ENCODE measurements at places on chromosomes 6 and 20.

DNA sequence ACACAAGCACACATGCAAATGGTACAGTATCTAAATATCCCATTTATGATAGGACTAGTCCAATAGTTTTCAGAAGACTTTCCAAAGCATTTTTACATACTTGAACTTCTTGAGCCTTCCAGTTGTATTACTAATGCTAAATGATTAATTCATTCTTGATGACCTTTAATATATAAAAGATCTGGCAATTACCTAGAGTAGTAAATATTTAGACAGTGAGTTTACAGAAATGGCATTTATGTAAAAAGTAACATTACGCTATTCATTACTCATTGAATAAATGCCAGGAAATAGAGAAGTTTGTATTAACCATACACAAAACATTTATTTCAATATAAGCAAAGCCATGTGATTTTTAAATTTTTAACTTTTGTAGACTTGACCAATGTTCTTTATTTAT lies 158.8 kb downstream of the DST start:
- no peak for DNase-seq

DNA sequence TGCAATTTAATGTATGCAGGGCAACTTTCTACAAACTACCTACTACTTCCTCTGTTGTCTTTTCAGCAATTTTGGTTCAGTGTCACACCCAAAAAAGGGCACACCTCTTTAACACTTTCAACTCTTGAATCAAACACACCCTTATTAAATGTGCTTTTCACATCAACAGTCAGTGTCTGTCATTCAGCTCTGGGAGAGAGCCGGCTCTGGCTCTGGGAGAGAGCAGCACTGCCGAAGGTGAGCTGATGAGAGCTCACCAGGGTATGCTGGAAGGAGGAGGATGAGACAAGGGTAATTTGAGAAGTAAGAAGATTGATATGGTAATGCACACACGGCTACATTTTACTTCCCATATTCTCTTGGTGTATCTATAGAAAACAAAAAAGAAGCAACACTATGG lies 134.3 kb downstream of the RTN4IP1 start:
- no peak for DNase-seq

DNA sequence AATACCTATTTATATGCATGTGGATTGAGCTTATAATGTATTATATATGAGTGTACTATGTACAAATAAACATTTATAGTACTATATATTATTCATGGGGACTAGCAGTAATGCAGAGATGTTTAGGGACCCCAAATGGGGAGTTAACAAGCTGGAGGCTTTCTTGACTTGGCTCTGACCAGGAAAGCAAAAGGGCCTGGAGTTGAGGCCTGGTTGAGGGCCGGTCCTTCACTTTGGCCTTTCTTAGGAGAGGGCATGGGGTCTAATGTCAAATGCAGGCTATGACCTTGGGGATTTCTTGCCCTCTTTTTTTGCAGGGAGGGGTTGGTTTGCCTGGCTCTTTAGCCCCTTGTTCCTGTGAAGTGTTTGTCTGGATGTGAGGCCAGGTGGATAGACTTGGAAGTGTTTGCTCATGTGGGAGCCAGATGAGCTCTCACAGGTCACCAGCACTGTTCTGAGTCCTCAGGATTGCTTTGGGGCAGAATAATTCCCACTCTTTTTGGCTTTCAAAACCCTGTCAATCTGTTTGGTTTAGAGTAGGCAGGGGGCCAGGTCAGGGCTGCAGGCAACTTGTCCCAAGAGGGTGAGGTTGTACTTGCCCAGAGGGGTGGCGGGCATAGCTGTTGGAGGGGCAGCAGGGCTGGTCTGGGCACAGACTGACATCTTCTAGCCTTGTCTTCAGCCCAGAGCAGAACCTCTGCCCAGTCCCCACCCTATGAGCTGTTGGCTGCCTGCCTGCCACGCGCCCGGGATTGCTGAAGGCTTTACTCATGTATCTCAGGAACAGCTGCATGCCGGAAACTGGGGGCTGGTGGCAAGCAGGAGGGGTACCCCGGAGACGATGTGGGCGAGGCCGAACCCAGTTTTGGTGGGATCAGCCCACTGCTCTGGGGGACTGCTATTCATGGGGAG lies 14.6 kb downstream of the TJAP1 start:
- no peak for DNase-seq

- no peak for DNase-seq
Observed at GRCh38 chr6:16737925-16738324, 23.3 kb downstream of the ATXN1 start.

DNA sequence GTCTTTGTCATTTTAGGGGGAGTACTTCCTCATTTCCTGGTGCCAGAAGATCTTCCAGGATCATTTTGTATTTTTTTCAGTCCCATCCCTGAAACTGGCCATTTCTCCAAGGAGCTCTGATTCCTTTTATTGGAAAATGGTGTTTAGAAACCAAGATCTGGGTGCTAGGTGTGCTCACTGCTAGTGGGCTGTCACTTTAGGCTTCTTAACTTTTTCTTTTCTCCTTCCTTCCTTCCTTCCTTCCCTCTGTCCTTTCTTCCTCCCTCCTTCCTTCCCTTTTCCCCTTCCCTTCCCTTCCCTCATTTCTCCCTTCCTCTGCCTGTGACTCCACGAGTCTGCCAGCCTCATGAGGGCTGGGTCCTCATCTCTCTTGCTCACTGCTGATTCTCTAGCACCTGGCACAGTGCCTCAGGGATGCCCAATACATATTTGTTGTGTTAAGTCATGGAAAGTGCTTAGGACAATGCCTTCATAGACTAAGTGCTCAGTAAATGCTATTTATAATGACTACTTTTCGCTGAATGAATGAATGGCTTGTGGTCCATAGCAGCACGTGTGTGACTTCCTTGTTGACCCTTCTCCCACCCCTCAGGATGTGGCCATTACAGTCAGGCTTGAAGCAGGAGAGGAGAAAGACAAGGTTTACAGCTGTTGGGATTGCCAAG lies 36.9 kb downstream of the APCDD1L start:
- DNase-seq: no peak

DNA sequence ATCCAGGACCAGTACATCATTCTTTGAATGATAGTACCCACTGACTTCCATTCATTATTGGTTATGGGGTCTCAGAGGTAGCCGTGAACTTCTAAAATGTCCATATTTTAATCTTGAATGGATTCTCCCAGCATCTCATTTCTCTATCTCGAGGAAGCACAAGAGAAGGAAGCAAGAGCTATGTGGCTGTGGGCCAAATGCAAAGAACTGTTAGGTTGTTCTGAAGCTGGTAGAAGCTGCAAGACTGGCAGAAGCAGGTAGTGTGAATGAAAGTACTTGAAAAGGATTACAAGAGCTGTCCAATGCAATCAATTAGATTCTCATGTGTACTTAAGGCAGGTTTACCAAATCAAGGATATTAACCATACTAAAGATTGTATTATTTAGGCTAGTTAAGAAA lies 1131.8 kb downstream of the GRIK2 start:
- DNase-seq: no peak

DNA sequence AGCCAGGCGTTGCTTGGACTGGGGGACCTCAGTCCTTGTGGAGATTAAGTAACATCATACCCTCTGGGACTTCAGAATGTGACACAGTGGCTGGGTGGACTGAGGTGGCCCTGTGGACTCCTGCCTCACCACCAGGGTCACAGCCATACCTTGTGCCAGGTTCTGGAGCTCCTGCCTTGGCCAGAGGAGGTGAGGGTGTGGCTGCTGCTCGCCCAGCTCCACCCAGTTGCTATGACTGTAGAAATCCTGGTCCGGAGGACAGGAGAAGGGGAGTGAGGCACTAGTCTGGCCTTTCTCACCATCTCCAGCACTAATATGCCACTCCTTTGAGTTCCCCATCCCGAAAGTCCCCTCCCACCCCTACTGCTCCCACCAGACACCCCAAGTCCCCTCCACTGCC lies 1.9 kb downstream of the VWA7 start:
- no peak for DNase-seq

DNA sequence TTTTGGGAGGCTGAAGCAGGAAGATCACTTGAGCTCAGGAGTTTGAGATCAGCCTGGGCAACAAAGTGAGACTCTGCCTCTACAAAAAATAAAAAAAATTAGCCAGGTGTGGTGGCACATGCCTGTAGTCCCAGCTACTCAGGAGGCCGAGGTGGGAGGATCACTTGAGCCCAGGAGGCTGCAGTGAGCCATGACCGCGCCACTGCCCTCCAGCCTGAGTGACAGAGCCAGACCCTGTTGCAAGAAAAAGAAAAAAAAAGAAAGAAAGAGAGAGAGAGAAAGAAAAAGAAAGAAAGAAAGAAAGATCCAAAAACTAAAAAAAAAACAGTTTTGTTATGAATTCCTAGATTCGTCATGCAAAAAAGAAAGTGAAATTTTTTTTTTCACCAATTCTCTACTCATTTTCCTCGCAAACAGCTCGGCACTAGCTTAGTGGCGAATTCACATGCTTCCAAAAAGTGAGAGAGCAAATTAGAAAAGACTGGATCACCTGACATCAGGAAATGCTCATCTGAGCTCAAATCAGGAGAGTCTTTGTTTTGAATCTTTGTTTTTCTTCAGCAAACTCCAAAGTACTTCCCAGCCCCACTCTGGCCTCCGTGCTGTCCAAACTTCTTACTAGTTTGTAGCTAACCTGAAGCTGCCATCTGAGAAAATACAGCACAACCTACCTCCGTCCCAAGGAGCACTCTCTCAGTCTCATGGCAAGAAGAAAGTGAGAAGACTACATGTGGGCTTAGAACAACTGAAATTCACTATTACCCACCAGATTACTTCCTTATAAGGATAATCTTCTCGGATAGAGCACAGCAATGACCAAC lies 27.0 kb downstream of the IPCEF1 start:
- DNase-seq: no peak
